ENCODE measurements at places on chromosomes 7 and 10.

GRCh38 chr7:106247841-106248240 is 36.9 kb downstream of the NAMPT start:
- no peaks in the 10 kb centered on the region for H3K27me3 ChIP-seq
- H3K27ac ChIP-seq = no peak overlapping the region
- no peaks in the 10 kb centered on the region for H3K4me1 ChIP-seq
- DNase-seq = no peak

DNA sequence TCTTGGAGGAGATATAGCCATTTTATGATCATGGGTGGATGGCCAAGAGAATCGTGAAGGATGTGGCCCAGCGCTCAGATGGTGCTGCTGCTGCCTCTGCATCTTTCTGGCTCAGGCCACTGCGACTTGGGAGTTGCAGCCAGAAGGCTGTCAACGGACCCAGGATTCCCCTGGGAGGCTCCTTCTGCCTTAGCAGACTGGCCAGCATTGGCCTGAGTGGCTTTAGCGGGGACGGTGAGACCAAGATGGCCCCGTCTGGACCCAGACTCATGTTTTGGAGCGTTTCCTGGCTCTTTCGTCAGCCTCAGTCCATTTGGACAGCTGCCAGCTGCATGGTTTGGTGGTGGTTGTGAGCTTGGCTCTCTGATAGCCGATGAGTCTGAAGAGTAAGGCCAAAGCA is 97.2 kb downstream of the GALNT17 start:
- H3K4me1 ChIP-seq = no peaks in the 10 kb centered on the region
- no peaks in the 10 kb centered on the region for H3K27me3 ChIP-seq
- DNase-seq = no peak

- H3K36me3 ChIP-seq = no peaks in the 10 kb centered on the region
- no peak overlapping the region for H3K27ac ChIP-seq
- H3K4me1 ChIP-seq = peaks cover 58% of the 10 kb centered on the region
- H3K4me3 ChIP-seq = no peak overlapping the region
- DNase-seq = no peak
Observed at GRCh38 chr10:30415593-30415992, 18.4 kb upstream of the MAP3K8 start.

DNA sequence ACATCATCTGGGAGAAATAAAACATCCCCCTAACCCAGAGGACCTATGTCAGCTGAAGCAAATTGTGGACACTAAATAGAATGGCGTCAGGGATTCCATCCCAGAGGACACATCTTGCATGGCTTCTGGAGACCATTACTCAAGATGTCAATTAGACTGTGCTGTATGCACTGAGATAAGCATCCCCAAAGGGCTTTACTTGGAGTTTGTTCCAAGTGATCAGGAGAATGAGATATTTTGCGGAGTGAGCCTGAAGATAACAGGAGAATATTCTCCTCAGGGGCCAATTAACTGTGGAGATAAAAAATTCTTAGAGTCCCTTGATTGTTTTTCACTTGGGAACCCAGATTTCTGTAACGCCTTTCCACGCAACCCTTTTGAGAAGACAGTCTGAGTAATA is 4.5 kb upstream of the OR2AE1 start:
- no peak overlapping the region for H3K27ac ChIP-seq
- peaks cover 12% of the 10 kb centered on the region for H3K36me3 ChIP-seq
- no peaks in the 10 kb centered on the region for H3K4me1 ChIP-seq
- no peak overlapping the region for H3K4me3 ChIP-seq
- no peak for DNase-seq

GRCh38 chr7:11533229-11533820 is 298.7 kb downstream of the THSD7A start:
- no peaks in the 10 kb centered on the region for H3K36me3 ChIP-seq
- no peaks in the 10 kb centered on the region for H3K4me1 ChIP-seq
- H3K4me3 ChIP-seq = no peak overlapping the region
- no peak for DNase-seq
- no peaks in the 10 kb centered on the region for H3K27me3 ChIP-seq

- peaks cover 8% of the 10 kb centered on the region for H3K27me3 ChIP-seq
- H3K4me3 ChIP-seq = no peak overlapping the region
- no peaks in the 10 kb centered on the region for H3K36me3 ChIP-seq
- H3K27ac ChIP-seq = no peak overlapping the region
- peaks cover 15% of the 10 kb centered on the region for H3K4me1 ChIP-seq
- no peak for DNase-seq
Observed at GRCh38 chr10:71873582-71874211, 22.6 kb upstream of the PSAP start.

GRCh38 chr7:111370002-111370401 is 192.3 kb downstream of the IMMP2L start:
- no peak overlapping the region for H3K27ac ChIP-seq
- H3K4me1 ChIP-seq = no peaks in the 10 kb centered on the region
- no peaks in the 10 kb centered on the region for H3K27me3 ChIP-seq

DNA sequence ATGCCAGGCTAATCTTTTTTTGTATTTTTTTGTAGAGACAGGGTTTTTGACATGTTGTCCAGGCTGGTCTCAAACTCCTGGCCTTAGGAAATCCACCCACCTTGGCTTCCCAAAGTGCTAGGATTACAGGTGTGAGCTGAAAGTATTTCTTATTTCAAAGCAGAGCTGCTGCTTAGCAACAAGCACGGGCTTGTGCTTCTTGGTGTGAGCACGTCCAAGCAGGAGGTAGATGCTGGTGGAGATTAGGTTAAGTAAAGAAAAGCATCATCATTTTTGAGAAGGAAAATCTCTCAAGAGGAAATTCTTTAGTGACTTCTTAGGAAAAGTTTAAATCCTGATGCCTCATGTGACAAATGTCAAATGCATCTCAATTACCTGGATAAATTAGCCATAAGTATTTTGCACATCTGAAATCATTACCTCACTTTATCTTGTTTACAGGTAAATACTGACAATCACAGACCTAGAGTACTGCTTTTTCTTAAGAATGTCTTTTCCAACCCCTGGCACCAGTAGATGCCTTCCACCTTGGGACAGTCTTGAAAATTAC is 431.8 kb upstream of the FZD8 start:
- no peaks in the 10 kb centered on the region for H3K4me1 ChIP-seq
- H3K27ac ChIP-seq = no peak overlapping the region
- no peaks in the 10 kb centered on the region for H3K27me3 ChIP-seq

DNA sequence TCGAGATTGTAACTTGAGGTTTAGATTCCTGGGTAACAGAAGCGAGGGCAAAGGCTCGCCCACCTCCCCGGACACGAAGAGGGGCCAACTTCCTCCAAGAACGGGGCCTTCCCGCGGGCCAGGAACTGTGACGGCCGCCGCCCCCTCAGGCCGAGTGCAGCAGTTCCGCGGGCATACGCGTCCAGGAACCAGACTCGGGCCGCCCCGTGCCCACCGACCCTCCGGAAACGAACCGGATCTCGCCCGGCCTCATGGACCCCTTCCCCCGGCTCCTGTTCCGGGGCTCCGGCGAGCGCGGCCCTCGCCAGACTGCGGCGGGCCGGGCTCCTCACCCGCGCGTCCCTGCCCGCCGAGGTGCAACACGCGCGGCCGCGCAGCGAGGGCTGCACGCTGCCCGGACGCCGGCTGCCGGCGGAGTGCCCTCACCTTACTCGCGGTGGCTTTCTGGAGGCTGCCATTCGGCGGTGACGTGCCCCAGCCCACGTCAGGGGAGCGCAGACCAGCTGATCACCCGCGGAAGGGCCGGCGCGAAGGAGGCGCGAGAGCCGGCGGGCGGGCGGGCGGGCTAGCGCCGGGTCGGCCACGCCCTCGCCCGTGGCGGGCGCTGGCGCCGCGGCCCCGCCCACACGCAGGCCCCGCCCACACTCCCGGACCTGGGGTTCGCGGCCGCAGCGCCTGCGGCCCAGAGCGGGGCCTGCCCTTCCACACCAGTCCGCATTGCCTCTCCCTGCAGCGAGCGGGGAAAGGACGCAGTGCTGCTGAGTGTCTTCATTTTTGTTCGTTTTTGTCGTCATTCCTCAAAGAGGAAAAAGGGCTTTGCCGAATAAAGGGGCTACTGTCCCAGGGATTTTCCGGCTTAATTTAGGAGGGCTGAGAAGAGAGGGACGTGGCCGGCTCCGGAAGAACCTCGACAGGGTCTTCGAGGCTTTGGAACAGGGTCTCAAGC is at the start of gene XPNPEP1:
TSS of gene XPNPEP1 (minus strand) at position 536 of the 946 bp plus-strand sequence. CDS start at position 458, 78 bp downstream.
- peaks cover 55% of the 10 kb centered on the region for H3K4me1 ChIP-seq
- H3K4me3 ChIP-seq = peak within 1 kb of the TSS; percentile 88
- H3K36me3 ChIP-seq = peaks cover 26% of the 10 kb centered on the region

- H3K4me1 ChIP-seq = peaks cover 15% of the 10 kb centered on the region
- no peak overlapping the region for H3K27ac ChIP-seq
- no peak for DNase-seq
- H3K27me3 ChIP-seq = no peaks in the 10 kb centered on the region
Observed at GRCh38 chr7:75623390-75624133, 115.2 kb downstream of the HIP1 start.

DNA sequence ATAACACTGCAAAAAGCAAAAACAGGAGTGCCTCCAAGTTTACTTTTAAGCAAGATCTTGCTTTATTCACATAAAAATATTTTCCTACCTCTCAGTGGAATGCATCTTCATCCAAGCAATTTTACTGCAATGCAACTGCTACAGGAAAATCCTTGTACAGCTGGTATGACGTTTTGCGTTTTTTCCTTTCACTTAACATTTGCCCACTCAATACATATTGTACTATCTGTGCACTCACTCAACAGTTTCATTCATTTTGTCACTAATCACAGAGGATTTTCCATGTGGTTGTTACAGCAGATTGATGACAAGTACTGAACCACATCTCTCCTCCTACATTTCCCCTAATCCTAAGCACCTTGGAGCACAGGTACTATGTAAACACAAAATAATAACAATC is 222.0 kb upstream of the IMMP2L start:
- no peaks in the 10 kb centered on the region for H3K4me1 ChIP-seq
- no peak overlapping the region for H3K4me3 ChIP-seq
